ENCODE measurements at places on chromosomes 7 and 10.

DNA sequence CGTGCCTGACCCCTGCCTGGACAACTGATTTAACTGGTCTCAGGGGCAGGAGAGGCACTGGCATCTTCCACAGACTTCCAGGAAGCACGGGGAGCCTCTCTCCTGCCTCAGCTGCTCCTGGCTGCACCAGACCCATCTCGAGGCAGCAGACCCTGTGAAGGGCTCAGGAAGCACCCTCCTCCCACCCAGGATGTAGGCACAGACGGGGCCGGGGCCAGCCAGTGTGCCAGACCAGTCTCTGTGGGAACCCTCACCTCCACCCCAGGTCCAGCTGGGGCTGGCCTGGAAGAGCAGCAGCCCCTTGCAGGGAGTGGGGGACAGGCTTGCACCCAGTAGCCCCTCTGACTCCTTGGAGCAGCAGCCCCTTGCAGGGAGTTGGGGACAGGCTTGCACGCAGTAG is 56.3 kb downstream of the RASGEF1A start:
- DNase-seq, result no peak

DNA sequence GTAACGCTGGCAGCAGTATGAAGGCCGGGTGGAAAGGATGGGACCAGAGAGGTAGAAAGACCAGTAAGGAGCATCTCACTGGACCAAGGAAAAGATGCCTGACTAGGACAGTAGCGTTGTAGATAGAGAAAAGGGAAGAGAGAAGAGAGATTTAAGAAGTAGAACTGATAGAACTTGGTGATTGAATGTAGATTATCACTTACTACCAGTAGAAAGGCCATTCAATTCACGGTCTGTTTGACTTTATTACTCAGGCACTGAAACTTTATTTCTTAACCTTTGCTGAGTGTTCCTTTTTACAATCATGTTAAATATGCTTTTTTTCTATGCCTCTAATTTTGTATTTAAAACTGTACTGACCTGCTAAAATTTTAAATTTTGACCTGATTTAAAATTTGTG is 12.2 kb downstream of the MCU start:
- DNase-seq, result no peak

DNA sequence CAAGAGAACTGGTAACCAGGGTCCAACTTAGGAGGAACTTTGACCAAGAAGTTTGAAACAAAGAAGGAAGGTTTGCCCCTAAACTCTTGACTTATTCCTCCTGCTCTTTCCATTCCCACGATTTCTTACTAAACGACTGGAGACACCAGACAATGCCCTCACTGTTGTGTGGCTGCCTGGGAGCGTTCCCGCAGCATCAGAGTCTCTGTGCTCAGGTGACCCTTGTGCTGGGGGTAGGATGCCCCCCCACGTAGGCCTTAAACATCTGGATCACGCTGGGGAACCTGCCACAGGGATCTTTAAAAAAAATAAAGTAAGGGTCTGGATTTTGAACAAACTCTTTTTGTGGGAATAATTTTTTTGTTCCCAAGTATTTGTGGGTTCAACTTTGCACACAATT is 30.1 kb upstream of the CTBP2 start:
- DNase-seq, result no peak

DNA sequence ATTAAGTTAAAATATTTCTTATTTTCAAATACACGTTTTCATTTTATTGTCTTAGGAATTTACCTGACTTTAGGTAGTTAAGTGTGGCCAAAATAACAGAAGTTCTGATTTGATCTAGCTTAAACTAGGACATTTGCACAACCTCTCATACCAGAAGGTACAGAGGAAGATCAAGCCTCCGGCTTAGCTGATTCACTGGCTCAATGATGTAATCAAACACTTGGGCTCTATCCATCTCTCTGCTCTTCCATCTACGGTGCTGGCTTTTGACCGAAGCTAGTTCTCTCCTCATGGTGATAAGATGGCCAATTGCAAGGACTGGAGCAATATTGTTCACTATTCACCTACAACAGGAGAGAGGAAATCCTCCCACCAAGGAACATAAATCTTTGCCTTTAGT is 12.2 kb upstream of the HYCC1 start:
- no peak for DNase-seq

DNA sequence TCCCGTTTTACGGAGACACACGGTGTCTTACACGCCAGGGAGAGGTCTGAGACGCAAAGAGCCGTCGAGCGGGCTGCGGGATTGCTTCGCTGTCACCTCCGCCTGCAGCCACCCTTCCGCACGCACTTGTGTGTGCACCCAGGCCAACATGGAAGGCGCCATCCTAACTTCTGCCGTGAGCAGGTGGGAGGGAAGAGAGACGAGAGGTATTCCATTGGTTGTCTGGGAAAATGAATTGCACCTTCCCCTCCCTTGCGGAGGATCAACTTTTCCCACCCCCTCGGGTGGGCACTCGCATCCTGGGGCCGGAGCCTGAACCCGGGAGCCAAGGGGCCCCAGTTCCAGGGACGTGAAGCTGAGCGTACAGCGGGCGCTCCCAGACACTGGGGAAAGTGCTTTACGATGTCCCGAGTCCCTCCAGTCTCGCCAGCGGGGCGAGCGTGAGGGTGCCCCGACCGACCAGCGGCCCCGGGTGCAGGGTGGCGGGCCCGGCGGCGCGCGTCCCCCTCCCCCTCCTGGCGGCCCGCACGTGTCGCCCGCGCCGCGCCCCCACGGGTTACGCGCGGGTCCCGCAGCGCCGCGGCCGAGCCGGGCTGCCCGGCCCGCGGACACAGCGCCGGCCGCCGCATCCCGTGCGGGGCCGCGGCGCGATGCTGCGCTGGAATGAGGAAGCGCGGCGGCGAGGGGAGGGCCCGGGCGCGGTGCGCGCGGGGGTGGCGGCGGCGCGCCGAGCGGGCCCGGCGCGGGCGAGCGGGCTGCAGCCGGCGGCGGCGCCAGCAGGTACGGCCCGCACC is 984 bp upstream of the IKZF1 start:
- no peak for DNase-seq

- no peak for DNase-seq
Measured at GRCh38 chr7:90738249-90738648, 142.1 kb downstream of the CDK14 start.

DNA sequence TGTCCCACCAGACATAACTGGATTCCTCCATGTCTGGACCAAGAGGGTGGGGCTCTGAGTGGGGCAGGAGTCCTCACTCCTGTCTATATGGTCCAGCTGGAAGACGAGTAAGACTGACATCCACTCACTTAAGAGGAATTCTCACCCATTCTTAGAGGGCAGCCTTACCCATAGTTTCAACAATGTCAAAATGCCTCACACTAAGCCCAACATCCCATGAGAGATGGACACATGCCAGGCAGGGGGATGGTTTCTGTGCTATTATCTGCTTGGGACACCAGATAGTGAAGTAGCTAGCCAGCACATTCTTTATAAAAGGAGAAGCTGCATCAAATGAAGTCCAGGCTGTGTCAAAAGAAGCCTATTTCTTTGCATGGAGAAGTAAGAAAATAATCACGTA is 4.7 kb upstream of the LANCL2 start:
- no peak for DNase-seq

DNA sequence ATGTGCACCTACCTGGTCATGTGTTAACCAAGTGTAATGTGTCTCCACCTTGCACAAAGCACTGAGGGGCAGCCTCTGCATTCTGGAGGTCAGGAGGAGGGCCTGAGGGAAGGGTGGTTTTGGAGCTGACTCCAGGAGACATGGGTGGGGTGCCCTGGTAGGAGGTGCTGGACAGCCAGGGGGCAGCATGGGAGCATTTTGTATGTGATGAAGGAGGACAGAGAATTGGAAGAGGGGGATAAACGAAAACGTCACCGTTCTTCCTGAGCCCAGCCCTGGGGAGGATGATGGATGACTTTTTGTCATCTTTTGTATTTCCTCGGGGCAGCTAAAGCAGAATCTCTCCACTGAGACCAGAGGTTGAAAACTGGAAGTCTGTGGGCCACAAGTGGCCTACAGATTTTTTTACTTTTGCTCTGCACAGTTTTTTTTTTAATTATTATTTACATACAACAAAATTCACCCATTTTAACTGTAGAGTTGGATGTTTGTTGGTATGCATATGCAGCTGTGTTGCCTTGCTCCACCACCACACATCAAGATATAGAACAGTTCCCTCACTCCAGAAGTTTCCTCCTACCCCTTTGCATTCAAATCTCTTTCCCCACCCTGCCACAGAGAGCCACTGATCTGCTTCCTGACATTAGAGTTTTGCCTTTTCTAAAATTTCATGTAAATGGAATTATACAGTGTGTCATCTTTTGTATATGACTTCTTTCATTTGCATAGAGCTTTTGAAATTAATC is 242.5 kb downstream of the VTI1A start:
- peak; percentile 37 for DNase-seq

DNA sequence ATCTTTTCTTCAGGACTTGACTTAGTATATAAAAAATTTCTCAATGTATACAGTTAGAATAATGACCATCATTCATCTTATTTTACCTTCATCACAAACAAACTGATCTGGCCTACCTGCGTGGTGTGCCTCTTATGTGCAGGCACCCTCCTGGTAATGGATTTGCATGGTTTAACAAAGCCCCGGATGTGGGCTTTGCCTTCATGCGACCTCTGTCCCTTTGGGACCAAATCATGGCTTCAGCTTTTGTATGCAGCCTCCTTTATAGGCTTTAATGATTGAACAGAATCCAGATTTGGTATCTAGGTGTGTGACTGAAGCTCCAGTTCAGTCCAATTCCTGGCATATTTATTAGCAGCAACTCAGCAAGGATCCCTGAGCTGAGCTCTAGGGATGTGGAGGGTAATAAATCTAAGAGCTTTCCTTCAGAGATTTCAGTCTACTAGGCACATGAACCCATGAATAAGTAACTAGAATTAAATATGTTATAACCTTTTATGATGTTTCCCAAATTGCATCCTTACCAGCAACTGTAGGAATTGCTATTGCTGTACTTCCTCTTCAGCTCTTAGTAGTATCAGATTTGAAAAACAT is 256.9 kb downstream of the ABCA13 start:
- DNase-seq, result no peak

- no peak for DNase-seq
Measured at GRCh38 chr10:37700886-37701780, 156.3 kb downstream of the ZNF248 start.

- DNase-seq, result no peak
Measured at GRCh38 chr10:128871671-128872231, 595.3 kb upstream of the MGMT start.

DNA sequence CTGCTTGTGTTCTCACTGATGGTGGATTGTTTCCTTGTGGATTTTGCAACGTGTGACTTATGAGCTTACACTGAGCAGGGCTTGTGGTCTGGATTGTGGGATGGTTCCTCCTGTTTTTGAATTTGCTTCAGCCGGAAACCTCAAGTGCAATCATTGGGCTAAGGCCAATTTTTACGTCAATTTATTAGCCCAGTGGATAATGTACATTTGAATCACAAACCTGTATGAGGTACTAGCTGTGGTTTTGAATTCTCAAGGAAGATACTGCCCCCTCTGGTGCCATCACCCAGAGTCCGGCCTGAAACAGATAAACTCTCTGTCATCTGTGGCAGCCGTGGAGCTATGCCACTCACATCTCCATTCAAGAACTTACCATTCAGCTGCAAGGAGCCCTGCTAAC is 7.3 kb upstream of the ZNF777 start:
- DNase-seq, result peak; percentile 77

- peak; percentile 61 for DNase-seq
Measured at GRCh38 chr10:113099431-113100183, 149.6 kb downstream of the TCF7L2 start.

DNA sequence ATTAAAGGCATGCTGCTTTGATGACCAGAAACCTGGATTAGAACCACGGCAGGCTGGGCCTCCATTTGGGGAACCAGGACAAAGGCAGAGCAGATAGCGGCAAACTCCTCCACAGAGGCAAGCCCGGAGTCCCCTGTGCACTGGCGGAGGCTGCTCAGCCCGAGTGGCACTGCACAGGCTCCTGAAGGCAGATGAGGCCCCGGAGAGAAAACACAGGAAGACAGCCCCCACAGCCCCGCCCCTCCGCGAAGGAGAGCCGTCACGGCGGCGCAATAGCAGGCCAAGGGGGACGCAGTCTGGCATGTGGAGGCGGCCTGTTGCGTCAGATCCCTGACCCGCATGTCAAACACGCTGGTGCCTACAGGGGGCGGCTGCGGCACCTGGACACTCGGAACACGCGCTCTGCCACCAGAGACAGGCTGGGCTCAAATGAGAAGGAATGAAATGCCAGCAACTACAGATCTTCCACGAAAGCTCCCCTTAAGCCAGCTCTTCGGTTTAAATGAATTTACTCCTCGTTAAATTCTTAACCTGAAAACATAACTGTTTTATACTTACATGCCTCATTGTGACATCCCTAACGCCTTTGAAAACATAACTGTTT is 128.5 kb downstream of the MAD1L1 start:
- peak; percentile 79 for DNase-seq

- no peak for DNase-seq
Measured at GRCh38 chr10:82660986-82661385, 786.0 kb downstream of the NRG3 start.

DNA sequence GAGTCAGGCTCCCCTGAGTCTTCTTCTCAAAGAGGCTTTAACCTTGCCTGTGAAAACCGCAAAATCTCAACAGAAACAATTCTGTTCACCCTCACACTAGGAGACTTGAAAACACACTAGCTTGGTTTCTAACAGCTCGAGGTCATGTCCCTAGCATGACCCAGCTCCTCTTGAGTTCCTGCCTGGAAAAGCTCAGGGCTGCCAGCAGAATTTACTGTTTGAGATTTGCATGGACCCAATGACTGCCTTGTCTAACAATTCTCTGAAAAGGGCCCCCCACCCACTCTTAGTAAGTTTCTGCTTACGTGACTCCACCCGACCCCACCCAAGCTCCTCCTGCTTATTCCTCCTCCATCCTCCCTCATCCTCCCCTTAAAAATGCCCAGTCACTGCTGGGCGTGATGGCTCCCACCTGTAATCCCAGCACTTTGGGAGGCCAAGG is 85.1 kb upstream of the KMT2C start:
- DNase-seq, result peak; percentile 45
